ENCODE measurements at places on chromosomes 11 and 22.

DNA sequence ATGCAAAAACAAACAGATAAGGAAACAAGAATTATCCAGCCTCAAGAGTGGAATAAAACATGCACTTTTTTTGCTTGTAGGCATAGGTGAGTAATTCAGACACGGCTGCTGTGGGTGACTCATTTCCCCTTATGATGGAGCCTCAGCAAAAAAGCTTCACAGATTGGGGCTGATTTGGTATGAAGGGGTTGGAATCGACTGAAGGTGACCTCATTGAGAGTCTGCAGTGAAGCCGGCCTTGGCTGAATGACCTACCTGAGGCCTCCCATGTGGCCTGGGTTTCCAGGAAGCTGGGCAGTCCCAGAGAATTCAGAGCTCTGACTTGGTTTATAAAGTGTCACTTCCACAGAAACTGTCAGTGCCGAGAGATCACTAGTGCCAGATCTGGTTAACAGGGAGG is 34.2 kb upstream of the VPREB1 start:
- no peak for DNase-seq

DNA sequence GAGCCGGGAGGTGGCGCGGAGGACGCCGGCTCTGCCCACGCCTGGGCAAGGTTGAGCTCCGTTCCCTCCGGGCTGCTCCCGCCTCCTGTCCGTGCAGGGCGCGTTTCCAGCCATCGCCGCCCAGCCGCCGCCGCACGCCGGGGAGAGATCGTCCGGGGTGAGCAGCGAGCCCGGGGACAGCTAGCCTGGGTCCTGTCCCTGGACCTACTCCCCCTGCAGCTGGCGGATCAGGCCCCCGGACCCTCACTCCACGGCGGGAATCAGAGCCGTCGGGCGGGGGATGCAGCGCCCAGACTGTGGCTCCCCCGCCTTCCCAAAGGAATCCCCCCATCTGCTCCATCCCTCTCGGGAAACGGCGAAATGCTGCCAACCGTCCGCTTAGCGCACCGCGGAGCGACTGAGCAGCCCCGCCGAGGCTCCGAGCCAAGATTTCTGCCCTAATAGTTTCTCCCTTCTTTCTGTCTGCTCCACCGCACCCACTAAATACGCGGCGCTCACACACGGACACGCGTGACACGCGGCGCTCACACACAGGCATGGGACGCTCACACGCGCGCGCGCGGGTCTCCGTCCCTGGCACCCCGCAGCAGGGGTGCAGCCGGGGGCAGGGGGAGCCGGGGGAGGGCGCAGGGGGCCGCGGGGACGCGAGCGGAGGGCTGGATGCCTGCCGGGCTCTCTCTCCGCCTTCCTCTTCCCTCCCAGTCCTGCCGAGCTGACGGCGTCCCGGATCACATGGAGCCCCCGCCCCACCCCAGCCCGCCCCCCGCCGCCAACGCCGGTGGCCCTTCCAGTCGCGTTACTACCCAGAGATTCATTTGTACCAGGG is at the start of gene KCNJ5:
TSS of gene KCNJ5 (plus strand) at position 814 of the 826 bp plus-strand sequence. CDS start 19,918 bp downstream, outside the sequence.
- DNase-seq: peak; percentile 65

DNA sequence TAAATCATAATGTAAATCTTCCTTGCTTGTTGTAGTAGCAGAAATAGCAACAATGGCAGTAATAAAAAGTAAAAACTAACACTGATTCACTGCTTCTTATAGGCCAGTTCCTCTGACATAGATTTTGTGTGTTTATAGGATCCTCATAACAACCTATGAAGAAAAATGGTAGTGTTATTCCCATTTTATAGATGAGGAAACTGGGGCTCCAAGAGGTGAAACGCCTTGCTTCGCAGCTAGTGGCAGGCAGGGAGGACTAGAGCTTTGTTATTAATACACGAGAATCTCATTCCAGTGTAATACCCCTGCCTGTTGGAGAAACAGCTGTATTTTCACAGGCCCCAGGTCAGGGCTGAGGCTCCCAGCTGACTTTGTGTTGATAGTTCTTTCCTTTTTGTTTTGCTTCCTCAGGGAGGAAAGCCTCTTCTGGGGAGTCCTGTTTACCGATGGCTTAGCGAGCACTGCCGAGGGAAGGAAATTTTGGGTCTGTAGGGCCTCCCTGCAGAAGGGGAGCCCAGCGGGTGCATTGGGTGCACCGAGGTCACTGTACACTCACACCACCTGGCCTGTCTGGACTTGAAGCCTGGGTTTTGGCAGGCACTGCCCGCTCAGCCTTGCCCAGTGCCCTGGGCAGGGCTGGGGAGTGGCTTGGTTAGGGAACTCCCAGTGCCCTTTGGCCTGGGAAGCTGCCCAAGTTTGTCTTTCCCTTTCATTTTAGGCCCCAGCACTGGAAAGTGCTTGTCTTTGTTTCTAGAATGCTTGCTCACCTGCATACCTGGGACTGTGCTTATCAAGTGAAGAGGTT is 13.5 kb downstream of the KIAA1671 start:
- DNase-seq: peak; percentile 86

- no peak for DNase-seq
Measured at GRCh38 chr11:103998826-103999508, 37.5 kb upstream of the DDI1 start.

DNA sequence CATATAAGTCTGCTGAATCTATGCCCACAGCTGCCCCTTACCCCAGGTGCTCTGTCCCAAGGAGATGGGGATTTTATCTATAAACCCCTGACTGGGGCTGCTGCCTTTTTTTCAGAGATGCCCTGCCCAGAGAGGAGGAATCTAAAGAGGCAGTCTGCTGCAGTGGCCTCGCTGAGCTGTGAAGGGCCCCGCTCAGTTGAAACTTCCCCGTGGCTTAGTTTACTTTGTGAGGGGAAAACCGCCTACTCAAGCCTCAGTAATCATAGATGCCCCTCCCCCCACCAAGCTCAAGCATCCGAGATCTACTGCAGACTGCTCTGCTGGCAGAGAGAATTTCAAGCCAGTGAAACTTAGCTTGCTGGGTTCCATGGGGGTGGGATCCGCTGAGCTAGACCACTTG is 7.4 kb upstream of the SCGB1D4 start:
- DNase-seq: no peak

- no peak for DNase-seq
Measured at GRCh38 chr11:1437500-1437899, 47.8 kb downstream of the BRSK2 start.

GRCh38 chr11:112016088-112016764 is 9.0 kb upstream of the DLAT start:
- no peak for DNase-seq

DNA sequence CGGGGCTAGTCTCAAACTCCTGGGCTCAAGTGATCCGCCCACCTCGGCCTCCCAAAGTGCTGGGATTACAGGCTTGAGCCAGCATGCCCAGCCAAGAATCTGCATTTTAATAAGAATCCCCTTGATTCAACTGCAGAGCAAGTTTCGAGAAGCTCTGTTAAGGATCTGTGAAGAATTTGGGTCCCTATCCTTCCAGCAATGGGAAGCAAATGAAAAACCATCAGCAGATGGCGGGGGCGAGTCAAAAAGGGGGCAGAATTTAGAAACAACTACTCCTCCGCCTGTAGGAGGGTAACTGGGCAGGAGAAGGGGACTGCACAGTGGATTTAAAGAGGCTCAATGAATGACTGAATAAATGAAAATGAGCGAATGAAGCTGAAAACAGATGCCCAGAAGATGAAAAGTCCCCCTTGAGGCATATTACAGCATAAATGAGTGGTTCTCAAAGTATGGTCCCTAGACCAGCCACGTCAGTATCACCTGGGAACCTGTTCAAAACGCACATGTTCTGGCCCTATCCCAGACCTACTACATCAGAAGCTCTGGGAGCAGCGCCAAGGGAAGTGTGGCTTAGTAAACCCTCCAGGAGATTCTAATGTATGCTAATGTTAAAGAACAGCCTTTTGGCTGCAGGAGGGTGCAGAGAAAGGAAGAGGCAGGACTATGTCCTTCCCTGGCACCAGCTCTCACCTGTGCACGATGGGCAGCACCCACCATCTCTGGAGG is 15.0 kb downstream of the VWCE start:
- no peak for DNase-seq

GRCh38 chr11:14518820-14519219 is 1.4 kb downstream of the PSMA1 start:
- no peak for DNase-seq

All from adrenal gland (tissue), 19 donors.